A375 (cell line): ENCODE measurements at places on chromosomes 2 and 18. TPM values are rescaled to one million over a fixed set of nuclear protein-coding genes. Genes with fewer than 3 reads are reported as not detected.

Gene KRTCAP3
- total RNA-seq, result 0.60 TPM in 1 of 2 replicates, not detected in the other

Gene AFF3
- total RNA-seq, result 2.0 and 2.5 TPM in 2 replicates

Gene REG3G
- 1.1 TPM in 1 of 2 replicates, not detected in the other for total RNA-seq

Gene NPC1
- 27.1 and 39.9 TPM in 2 replicates for total RNA-seq

Gene GREB1L
- total RNA-seq, result 2.2 and 3.6 TPM in 2 replicates

Gene PLEK
- total RNA-seq, result not detected in 2 replicates

Gene BOLL
- not detected in 2 replicates for total RNA-seq

Gene CTNNA2
- total RNA-seq, result not detected in 2 replicates

Gene CGREF1
- total RNA-seq, result 19.0 and 23.2 TPM in 2 replicates

Gene CHST10
- total RNA-seq, result 11.7 and 16.1 TPM in 2 replicates

Gene ARHGEF33
- total RNA-seq, result not detected in 2 replicates

Gene TMSB10
- 5,819 and 7,729 TPM in 2 replicates for total RNA-seq

Gene EGR4
- total RNA-seq, result 0.05 TPM in 1 of 2 replicates, not detected in the other

Gene FAM237A
- total RNA-seq, result not detected in 2 replicates

Gene REG1A
- total RNA-seq, result 0.37 TPM in 1 of 2 replicates, not detected in the other

Gene RAX
- not detected in 2 replicates for total RNA-seq

Gene TP53I3
- 36.7 and 44.3 TPM in 2 replicates for total RNA-seq

Gene PROKR1
- not detected in 2 replicates for total RNA-seq

Gene MAPRE2
- total RNA-seq, result 12.7 and 21.1 TPM in 2 replicates

Gene CHRNG
- total RNA-seq, result not detected in 2 replicates

Gene MC2R
- not detected in 2 replicates for total RNA-seq

Gene VWC2L
- total RNA-seq, result not detected in 2 replicates

Gene UGT1A7
- not detected in 2 replicates for total RNA-seq

Gene CRYGC
- not detected in 2 replicates for total RNA-seq

Gene GPR39
- 4.0 and 7.0 TPM in 2 replicates for total RNA-seq

Gene PIK3C3
- total RNA-seq, result 25.5 and 35.5 TPM in 2 replicates

Gene LIMS2
- 0.19 and 0.48 TPM in 2 replicates for total RNA-seq

Gene ATP6V1C2
- total RNA-seq, result 0.13 and 0.60 TPM in 2 replicates

Gene CACNB4
- total RNA-seq, result 0.11 and 0.34 TPM in 2 replicates

Gene MARCHF4
- 1.4 and 1.5 TPM in 2 replicates for total RNA-seq

Gene SULT1C4
- total RNA-seq, result not detected in 2 replicates

Gene FOSL2
- 14.1 and 16.4 TPM in 2 replicates for total RNA-seq

Gene CD8B2
- total RNA-seq, result not detected in 2 replicates

Gene GAL3ST2
- not detected in 2 replicates for total RNA-seq

Gene CAPN13
- total RNA-seq, result not detected in 2 replicates

Gene SFTPB
- total RNA-seq, result not detected in 2 replicates

Gene VAMP5
- 31.3 and 38.8 TPM in 2 replicates for total RNA-seq

Gene SLC5A7
- 0.05 TPM in 1 of 2 replicates, not detected in the other for total RNA-seq

Gene MEP1B
- total RNA-seq, result not detected in 2 replicates

Gene ADI1
- total RNA-seq, result 41.9 and 45.1 TPM in 2 replicates

Gene TBR1
- not detected in 2 replicates for total RNA-seq

Gene FIGN
- total RNA-seq, result 0.61 and 0.68 TPM in 2 replicates

Gene PHLPP1
- total RNA-seq, result 8.8 and 9.0 TPM in 2 replicates

Gene C18orf63
- not detected in 2 replicates for total RNA-seq

Gene POTEF
- 15.5 and 16.4 TPM in 2 replicates for total RNA-seq

Gene KCNF1
- total RNA-seq, result not detected in 2 replicates

Gene ZNF396
- total RNA-seq, result 0.72 and 1.4 TPM in 2 replicates

Gene GALR1
- total RNA-seq, result not detected in 2 replicates

Gene CLIP4
- 103 and 114 TPM in 2 replicates for total RNA-seq

Gene ZSWIM2
- total RNA-seq, result not detected in 2 replicates
